ELF-1 (cell line): ENCODE measurements at places on chromosomes 13 and 19.

GRCh38 chr19:2561221-2561620 lies 85.3 kb downstream of the GADD45B start:
- DNase-seq = no peak

- no peak for DNase-seq
These were observed 6.6 kb upstream of the ZNF835 start for GRCh38 chr19:56678205-56678604.

GRCh38 chr13:97502181-97502580 lies 68.2 kb downstream of the RAP2A start:
- no peak for DNase-seq

DNA sequence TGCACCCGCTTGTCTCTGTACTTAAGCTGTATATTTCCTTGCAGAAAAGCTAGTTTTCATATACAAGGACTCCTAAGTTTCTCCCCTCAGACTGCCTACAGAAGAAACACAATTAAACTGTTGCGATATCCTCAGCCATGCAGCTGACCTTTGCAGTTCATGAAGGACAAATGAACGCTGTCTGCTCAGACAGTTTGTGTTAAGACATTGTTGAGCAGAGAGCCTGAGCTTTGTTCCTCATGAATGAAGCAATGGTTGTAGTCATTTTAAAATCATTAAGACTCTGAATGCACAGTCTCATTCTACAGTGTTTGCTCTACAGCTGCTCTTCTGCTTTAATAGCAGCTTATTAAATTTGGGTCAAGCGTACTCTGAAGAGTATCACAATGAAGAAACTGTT lies 23.2 kb upstream of the MAB21L1 start:
- no peak for DNase-seq

DNA sequence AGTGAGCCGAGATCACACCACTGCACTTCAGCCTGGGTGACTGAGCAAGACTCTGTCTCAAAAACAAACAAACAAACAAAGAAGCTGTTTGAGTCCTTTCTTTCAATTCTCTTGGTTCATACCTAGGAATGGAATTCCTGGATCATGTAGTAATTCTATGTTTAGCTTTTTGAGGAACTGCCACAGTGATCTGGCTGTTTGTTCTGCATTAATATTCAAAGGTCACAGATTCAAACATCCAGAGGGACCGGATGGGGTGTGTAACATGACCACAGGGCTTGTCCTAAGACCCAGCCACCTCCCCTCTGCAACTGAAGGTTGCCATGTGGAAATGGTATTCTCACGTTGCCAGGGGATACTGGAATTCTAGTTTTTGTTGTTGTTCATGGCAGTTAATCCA lies 10.2 kb downstream of the COLGALT1 start:
- DNase-seq = no peak

- DNase-seq = peak; percentile 95
These were observed at the start of gene PEX11G for GRCh38 chr19:7488736-7489353. Gene PEX11G, minus strand, starts transcription at chr19:7489035. Its CDS starts 25 bp downstream, at chr19:7489010.

- DNase-seq = no peak
These were observed 14.4 kb downstream of the CEACAM4 start for GRCh38 chr19:41612483-41612882.

GRCh38 chr19:18993115-18993514 lies 40.2 kb downstream of the SUGP2 start:
- no peak for DNase-seq
